ENCODE measurements at places on chromosomes 6 and 20. TPM values are rescaled to one million over a fixed set of nuclear protein-coding genes. Genes with fewer than 3 reads are reported as not detected.

DNA sequence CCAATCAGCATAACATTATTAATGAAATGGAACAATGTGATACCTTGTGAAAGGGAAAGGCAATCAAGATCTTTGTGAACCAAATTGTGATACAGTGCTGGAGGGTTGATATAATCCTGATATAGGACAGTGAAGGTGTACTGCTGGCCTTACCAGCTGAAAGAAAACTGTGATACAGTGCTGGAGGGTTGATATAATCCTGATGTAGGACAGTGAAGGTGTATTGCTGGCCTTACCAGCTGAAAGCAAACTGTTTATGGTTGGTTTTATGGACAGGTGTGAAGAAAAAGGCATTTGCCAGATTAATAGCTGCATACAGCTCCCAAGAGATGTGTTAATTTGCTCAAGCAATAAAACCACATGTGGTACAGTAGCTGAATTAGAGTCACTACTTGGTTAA lies 73.9 kb downstream of the MRAP2 start:
- no peak for DNase-seq

- no peak for DNase-seq
Measured at GRCh38 chr6:73503027-73503772, 17.6 kb downstream of the EEF1A1 start.

DNA sequence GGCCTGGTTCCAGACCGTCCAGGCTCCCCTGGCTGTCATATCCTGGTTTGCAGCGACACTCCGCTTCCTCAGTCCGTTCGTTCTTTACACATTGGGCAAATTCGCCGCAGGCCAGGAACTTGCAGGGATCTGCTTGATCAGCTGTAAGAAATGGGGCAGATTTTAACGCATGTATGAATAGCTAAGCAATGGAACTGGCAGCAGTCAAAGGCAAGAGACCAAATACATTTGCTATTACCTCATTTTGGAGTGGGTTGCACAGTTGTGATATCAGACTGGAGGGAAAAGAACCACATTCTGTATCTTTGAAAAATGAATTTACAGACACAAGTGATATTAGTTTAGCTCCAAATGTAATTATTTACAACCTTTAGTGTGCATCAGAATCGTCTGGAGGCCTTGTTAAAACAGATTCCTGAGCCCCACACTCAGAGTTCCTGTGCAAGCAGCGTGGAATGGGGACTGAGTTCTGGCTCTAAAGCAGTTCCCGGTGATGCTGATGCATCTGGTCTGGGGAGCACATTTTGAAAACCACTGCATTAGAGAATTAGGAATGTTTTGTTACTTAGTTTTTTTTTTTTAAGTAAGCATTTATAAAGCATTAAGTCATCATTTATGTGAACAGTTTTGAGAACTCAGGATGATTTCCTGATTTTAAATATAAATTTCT lies 141.3 kb downstream of the IMPG1 start:
- DNase-seq: no peak

GRCh38 chr6:22146678-22146930 lies 150.2 kb downstream of the PRL start:
- DNase-seq: no peak

GRCh38 chr20:35223941-35224340 lies 2.5 kb upstream of the MMP24 start:
- no peak for DNase-seq

GRCh38 chr20:23311947-23312506 lies 38.6 kb upstream of the NXT1 start:
- no peak for DNase-seq

- DNase-seq: no peak
Measured at GRCh38 chr20:31605902-31606803, 1.1 kb downstream of the ID1 start.

DNA sequence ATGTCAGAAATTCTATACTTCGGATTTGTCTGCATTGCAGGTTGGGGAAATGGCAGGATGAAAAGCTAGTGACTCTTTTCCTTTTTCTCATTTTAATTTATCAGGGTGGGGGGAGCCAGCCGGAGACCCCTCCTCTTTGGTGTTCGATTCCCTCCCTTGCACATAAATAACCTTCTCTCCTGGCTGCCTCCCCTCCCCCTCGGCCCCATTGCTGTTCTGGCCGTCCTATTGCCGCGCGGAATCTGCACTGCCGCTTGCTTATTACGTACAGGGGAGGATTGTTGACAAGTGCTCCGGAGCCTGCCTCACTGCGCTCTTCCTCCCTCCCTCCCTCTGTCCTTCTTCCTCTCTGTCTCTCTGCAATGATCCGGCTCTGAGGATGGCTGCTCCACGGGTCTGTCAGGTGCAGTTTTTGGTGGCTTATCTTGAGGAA lies 154.7 kb downstream of the JARID2 start:
- no peak for DNase-seq

DNA sequence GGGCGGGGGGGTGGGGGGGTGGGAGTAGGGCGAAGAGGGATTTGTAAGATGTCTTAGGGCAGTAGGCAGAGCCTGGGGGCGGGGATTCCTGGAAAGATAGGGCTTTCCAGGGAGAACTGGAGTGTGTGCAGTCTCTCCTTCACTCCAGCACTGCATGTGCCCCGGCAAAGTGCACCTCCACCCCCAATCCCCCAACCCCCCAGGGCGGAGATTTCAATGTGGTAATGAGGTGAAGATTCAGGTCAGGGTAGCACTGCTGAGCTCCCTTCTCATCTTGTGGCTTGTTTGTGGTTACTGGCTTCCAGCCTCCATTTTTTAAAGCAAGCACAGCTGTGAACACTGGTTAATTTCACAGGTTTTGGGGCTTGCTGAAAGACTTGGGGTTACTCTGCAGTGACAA lies 5.9 kb downstream of the TMEM239 start:
- no peak for DNase-seq

Gene PAQR8
- 20.5 TPM for total RNA-seq

DNA sequence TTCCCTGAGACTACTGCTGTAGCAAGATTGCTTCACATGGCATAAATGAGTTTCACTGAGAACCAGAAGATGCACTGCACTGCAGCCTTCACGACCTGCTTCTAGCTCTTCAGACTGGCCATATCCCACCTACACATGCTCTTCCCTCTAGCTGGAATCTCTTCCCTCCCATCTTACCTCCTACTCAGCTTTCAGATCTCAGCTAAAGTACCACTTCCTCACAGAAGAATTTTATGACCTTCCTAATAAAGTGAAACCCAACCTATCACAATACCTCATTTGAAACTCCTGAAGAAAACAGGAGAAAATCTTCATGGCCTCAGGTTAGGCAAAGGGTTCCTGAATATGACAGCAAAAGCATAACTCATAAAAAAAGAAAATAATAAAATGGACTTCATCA lies 99.9 kb downstream of the DTNBP1 start:
- no peak for DNase-seq

DNA sequence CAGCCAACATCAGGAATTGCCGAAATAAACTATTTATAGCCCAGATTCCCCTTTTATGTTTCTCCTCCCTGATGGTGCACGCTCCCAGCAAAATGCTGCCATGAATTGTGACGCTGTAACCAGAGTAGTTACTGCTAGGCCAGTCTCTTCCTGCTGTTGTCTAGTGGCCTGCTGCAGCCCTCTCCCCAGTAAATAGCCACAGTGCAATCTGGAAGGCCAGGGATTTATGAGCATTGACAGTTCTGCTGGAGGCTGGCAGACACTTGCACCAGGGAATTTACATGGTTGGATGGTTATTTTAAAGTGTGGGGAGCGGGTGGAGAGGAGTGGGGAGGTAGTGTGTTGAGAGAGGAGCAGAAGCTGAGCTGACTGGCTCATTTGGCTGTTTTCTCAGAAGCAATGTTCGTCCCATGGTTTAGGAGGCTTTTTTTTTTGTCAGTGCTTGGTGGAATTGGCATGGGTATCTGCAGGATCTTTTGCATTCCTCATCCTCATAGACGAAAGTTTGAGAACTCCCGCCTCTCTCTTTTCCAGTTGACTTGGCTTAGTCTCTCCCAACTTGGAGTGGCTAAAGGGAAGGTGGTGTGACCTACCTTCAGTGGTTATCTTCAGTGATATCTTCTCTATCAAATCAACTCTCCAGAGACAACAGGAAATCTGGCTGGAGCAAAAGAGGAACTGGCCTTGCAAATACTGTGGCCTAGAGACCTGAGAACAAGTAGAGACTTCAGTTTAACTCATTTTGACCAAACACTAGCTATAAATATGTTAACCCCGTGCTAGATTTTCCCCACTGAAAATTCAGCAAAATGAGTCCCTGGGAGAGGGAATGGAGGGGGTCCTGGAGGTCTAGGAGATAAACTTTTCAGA lies 99.3 kb upstream of the VSTM2L start:
- no peak for DNase-seq

- no peak for DNase-seq
Measured at GRCh38 chr20:49471397-49471796, 11.1 kb downstream of the KCNB1 start.

DNA sequence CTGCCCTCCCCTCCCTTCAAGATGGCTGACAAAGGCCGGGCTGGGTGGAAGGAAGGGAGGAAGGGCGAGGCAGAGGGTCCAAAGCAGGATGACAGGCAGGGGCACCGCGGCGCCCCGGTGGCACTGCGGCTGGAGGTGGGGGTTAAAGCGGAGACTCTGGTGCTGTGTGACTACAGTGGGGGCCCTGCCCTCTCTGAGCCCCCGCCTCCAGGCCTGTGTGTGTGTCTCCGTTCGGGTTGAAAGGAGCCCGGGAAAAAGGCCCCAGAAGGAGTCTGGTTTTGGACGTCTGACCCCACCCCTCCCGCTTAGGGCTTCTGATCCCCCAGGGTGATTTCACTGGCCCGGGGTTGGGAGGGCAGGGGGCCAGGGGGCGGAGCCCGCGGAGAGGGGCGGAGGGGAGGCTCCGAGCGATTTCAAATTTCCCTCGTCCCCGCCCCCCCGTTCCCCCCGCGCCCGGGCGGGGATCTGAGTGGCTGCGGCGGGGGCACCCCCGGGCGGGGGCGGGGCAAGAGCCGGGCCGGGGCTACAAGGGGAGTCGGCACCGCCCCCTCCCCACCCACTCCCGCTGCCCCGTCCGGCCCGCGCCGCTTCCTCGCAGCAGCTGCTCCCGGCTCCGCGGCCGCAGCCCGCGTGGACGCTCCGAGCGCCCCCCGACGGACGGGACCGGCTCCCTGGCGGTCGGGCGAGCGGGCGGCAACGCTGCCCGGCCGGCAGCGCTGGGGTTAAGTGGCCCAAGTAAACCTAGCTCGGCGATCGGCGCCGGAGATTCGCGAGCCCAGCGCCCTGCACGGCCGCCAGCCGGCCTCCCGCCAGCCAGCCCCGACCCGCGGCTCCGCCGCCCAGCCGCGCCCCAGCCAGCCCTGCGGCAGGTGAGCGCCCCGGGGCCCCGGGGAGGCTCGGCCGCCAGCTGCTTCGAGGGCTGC lies at the start of gene DNMT3B:
DNMT3B (plus strand) TSS at position 555 of the 923 bp plus-strand sequence. CDS start 17,939 bp downstream, outside the sequence.
- peak; percentile 64 for DNase-seq

GRCh38 chr20:17443131-17443858 lies 87.9 kb downstream of the BFSP1 start:
- no peak for DNase-seq

GRCh38 chr20:3652676-3653596 lies 10.3 kb downstream of the GFRA4 start:
- DNase-seq: no peak

DNA sequence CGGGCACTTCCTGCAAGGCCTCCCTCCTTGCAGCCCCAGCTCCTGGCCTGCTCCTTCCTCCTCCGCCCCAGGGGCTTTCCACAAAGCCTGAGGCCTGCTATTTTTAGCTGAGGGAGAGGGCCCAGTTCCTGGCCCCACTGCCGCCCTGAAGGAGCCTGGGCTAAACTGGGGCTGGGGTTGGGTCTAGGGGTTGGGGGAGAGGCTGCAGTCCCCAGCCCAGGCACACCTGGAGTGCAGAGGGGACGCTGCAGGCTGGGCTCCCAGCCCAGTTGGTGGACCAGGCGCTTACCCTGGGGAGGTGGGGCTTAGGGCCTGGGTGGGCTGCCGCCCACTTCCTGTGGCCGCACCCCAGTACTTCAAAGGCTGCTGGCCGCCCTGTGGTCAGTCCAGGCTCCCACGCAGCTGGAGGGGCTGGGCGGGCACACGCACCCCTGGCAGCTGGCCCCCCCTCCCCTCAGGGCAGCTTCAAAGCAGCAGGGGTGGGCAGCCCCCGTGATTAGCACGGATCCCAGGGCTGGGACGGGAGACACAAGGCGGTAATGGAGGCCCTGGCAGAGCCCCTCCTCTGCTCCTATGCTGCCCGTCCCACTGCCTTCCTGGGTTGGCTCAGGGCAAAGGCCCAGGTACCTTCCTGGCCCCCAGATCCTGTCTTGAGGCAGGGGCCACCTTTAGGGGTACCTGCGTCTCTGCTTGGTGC lies 7.1 kb upstream of the ABHD16B start:
- DNase-seq: no peak

- DNase-seq: no peak
Measured at GRCh38 chr6:159122453-159122852, 46.7 kb upstream of the FNDC1 start.

DNA sequence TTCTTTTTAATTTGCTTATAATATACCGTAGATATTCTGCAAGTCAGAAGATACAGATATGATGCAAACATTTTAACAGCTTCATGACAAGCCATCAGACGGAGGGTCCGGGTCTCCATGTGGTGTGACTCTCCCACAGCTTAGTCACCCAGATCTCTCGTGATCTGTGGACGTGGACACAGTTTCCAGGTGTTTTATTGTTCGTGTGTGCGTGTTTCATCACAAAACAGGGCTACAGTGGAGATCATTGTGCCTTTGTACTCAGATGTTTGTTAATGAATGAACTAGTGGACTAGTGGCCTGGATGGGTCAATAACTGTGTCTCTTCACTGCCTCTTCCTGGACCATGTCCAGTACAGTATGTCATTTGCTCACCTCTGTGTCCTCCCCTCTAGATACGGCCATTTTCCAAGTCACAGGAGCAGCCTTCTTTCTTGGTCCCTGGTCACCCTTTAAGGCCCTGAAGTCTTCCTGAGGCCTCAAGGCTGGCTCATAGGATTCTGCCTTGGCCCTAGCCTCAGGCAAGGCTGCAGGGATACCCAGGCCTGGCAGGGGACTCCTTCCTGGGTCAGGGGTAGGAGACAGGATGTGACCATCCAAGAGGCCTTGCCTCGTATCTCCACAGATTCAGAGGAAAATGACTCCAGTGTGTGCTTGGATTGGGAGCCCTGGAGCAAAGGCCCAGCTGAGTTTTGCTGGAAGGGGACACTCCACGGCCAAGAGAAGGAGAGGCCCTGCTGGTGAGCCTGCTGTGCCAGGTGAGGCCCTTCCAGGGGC lies 4.6 kb downstream of the ADIG start:
- DNase-seq: peak; percentile 13

GRCh38 chr6:13327691-13328075 lies 654 bp downstream of the TBC1D7 start:
- no peak for DNase-seq

Gene TINAG
- total RNA-seq: not detected

DNA sequence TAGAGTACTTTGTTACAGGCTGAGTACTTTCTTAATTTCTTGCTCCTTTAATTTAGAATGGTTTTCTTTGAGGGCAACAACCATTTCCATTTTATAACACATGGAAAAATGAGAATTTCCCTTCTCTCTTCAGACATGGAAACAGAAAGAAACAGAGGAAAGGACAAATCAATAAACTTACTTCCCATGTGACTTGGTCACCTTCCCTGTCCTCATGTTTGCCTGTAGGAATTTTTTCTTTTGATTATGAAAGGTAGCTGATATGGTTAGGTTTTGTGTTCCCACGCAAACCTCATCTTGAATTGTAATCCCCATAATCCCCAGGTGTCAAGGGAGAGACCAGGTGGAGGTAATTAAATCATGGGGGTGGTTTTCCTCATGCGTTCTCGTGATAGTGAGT lies 169.7 kb downstream of the PHF3 start:
- DNase-seq: no peak
